Stimulated activated CD4-positive, alpha-beta T cell treated with anti-CD3 and anti-CD28 coated beads, Interleukin-2, amount 100 ng/mL, for 48 hours (primary cell): ENCODE measurements at places on chromosomes 11 and 22.

DNA sequence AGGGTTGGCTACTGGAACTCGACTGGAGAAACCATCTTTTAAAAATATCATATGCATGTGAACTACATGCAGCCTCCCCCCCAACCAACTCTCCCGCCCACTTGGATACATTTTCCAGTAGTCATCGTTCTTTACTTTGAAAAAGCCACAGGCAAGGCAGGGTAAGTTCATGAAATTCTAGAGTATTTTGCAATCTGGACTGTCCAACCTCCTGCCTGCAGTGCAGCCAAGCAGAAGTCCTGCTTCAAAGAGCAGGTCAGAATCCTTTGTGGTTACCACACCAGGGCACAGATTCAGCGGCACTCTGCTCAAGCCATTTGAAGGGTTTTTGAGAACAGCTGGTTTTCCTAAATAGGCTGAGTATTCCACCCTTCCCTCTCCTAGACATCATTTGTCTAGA is 12.1 kb downstream of the ELF5 start:
- DNase-seq, result no peak

GRCh38 chr11:97645736-97646135 is 1255.9 kb downstream of the JRKL start:
- no peak for DNase-seq

DNA sequence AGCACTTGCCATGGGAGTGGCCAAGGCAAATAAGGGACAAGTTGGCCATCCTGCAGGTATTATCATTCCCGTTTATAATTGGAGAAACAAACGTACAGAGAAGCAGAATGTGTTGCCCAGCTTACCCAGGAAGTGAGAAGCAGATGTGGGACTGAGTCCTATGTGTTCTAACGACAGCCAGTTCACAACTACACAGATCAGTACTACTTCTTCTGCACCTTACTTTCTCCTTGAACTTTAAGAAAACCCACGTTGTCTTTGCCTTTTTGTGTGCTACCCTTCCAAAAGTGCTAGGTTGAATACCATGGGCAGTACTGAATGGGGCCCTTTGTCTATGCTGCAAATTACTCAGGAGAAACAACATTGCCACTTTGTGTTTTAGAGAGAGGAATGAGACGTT is 62.8 kb upstream of the BLID start:
- DNase-seq, result no peak

DNA sequence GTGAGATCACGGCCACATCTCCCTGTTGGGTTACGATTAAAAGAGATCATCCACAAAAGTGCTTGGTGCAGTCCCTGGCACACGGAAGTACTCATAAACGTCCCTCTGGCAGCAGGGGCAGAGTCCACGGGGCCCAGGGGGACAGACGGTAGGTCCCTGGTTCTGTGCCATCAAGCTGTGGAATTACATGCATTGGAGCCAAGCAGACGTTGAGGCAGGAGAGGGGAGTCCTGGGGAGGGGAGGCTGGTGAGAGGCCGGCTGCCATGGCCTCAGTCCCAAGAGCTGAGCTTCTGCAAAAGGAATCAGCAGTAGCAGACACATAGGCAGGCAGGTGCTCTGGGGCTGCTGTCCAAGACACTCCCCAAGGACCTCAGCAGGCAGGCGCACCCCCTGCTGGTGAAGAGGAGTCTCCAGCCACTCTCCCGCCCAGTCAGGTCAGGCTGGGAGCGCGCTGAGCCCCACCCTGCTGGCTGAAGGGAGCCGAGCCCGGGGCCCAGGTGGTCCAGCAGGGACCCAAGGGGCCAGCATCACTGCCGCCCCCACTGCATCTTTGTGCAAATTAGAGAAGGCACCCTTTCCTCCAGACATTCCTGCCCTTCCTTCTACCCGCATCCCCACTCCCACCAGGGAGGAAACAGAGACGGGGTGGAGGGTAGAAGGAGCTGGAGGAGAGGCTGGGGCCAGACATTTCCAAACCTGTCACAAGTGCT is 7.6 kb upstream of the KCTD17 start:
- DNase-seq, result peak; percentile 37

- no peak for DNase-seq
These were observed 16.4 kb upstream of the AMOTL1 start for GRCh38 chr11:94751786-94752185.

DNA sequence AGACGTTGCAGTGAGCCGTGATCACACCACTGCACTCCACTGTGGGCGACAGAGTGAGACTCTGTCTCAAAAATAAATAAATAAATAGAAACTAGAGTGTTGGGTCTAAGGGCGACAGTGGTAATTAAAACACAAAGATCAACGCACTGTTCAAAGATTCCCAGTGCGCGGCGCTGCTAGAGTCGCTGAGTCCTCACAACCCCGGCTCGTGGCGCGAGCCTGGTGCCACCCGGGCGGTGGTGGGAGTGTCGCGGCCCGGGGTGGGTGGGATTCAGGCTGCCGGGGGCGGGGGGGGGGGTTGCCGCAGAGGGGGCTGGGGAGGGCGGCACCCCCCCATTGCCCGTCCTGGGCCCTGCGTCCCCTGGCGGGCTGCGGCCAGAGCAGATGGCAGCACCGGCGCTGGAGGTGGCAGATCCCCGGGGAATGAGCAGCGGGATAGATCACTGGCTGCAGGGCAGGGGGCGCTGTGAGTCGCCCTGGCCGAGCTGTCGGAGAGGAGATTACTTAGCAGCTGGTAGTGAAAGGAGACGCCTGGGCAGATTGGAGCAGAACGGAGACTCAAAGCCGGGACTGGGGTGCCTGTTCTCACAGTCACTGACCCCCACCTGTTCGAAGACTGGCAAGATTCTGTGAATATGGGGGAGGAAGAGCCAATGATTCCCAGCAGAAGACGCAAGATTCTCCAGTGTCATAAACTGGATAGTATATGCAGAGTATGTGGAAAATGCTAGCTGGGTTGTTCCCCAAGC is 30.2 kb upstream of the APOBEC3A start:
- DNase-seq, result peak; percentile 54

- DNase-seq, result no peak
These were observed 8.4 kb downstream of the MSANTD2 start for GRCh38 chr11:124791626-124792341.

- no peak for DNase-seq
These were observed 21.6 kb downstream of the AAMDC start for GRCh38 chr11:77842441-77843121.

GRCh38 chr22:42608823-42609361 is 5.8 kb downstream of the POLDIP3 start:
- DNase-seq, result no peak

GRCh38 chr11:35912883-35913624 is 30.8 kb upstream of the LDLRAD3 start:
- DNase-seq, result no peak

GRCh38 chr11:19642185-19643158 is 70.2 kb upstream of the NAV2 start:
- DNase-seq, result no peak

DNA sequence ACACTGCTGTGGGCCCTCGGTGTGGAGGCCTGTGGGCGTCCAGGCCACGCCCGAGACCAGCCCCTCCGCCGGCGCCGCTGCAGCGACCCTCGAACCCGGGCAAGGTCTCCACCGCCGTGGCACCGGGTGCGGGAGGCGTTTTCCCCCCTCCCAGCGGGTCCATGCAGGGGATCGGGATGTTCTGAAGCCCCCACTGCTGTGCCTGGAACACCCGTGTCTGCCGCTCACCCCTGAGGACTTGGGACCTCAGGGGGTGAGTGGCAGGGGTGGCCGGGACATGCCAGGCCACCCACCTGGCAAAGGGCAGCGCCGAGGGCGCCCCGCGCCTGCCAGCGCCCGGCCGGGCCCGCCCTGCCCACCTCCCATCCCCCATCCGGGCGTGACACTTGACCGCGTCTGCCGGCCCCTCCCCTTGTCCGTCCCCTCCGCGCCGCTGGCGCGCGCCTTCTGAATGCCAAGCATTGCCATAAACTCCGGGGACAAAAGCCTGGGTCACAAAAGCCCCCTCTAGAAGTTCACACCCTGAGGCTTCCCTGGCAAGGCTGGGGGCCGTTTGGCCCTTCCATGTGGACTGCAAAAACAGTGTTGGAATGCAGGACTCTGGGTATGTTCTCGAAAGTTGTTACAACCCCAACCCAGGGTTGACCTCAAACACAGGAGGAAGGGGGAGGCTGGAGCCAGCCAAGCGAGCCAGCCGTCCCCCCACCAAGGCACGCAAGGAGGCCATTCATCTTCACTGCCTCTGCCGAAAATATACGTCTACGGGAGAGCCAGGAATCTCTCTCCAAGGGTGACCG is 819 bp upstream of the KCNQ1OT1 start:
- DNase-seq, result peak; percentile 13

DNA sequence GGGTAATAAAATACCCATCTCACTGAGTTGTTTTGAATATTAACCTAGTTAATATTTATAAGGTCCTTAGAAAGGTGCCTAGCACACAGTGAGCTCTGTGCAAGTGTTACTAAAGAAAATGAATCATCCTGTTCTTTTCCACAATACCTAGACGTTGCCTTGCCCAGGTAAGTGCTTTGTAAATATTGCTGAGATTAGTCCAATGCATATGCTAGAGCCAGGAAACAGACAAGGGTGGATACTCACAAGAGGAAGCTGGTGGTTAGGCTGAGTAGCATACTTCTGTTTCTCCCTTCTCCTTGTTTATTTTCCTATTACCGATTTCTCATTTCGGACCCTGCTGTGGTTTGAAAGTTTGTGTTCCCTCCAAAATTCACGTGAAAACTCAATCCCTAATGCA is 58.1 kb upstream of the BARX2 start:
- no peak for DNase-seq

GRCh38 chr22:39439170-39439569 is 17.6 kb upstream of the MGAT3 start:
- DNase-seq, result no peak

DNA sequence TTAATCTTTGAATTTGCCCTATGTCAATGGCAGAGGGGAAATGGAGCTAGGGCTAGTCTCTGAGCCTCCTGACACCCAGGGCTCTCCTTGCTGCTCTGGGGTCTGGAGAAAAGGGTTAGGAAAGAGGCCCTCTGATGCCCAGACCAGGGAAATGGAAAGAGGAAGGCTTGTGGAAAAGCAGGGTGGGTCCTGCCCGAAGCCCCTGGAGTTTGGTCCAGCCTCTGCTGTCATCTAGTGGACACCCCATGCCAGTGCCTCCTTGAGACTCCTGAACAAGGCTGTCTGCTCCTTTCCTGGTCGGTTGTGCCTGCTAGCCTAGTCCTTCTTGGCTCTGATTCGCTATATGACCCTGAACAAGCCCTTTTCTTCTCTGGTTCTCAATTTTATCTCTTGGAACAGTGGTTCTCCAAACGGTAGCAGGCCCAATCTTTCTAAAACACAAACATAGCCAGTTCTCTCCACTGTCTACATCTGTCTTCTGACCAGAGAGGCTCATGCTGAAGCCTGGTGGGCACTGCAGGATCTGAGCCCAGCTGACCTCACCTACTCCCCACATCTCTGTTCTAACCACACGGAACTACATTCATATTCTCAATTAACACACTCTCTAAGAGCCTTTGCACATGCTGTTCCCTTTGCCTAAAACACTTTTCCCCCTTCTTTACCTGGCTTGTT is 8.8 kb upstream of the PLA2G3 start:
- DNase-seq, result peak; percentile 23

GRCh38 chr11:94750319-94751217 is 17.6 kb upstream of the AMOTL1 start:
- no peak for DNase-seq

GRCh38 chr11:35458846-35459245 is 39.5 kb upstream of the SLC1A2 start:
- DNase-seq, result no peak

DNA sequence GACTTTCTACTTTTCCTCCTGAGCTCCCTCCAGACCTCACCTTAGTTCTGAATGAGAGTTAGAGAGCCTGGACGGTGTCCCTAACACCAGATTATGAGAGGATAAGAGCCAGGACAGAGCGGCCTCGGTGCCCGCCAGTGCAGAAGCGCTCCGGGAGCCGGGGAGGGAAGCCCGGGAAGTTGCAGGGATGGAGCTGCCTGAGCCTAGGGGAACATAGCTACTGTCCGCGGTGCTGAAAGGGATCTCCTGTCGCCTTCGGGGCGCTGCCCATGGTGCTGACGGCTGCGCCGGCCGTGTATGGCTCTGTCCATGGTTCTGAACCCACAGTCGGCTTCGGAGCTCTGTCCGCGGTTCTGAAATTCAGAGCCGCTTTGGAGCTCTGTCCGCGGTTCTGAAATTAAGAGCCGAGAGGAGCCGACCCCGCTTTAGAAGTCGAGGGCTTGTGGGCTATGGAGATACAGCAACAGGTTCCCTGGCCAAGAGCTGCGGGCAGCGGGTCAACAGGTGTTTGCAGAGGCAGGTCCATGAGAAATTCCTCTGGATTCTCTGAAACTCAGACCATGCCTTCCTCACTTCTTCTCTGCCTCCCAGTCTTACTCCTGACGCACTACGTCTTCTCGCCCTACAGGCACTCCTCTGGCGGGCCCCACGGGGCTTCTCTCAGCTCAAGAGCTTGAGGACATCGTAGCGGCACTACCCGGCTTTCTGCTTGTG is 814 bp downstream of the NPAS4 start:
- peak; percentile 93 for DNase-seq

DNA sequence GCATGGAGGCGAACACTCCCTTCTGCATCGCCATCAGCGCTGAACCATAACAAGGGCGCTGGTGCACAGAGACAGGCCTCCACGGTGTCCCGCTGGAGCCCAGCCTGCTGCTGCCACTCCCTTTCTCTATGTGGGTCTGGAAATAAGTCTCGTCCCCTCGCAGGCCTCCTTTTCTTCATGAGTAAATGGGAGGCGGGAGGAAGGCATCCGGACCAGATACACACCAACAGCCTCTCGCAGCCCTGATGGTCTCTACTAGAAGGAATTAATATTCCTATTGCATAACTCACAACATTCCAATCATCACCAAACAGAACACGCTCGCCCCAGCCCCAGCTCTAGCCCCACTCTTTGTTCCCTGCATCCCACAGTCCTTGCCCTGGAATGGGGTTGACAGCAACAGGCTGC is 14.9 kb downstream of the RASD2 start:
- DNase-seq, result no peak

DNA sequence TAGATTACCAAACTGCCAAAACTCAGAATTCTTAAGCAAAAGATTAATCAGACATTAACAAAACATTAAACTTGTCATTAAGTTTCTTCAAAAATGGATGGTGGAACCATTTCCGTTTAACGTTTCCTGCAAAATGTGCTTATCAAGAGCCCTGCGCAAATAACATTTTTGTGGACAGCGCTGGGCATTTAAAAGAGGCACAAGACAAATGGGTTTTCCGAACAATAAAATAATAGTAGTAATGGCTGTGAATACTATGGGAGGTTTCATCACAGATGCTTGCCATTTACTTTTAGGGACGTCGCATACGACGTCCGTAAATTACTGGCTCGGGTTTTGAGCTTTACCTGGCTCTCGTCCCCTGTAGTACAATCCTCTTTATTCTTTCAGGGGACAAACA is 1.1 kb downstream of the NPAT start:
- DNase-seq, result no peak

DNA sequence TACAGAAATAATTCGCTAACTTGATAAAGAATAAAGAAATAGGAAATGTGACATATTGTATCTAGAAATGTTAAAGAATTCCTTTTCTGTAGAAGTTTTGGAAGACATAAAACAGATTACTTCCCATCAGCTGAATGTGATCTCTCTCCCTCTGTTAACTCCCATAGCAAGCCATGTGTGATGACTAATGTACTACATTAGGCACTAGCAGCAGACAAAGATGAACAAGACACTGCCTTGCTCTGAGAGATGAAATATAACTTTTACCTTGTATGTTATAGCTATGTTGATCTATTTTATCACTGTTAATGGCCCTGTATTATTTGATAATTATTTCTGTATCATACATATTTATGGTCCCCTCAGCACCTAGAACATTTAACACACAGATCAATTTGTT is 817.2 kb downstream of the LRRC4C start:
- DNase-seq, result no peak

- no peak for DNase-seq
These were observed 817.0 kb downstream of the NTM start for GRCh38 chr11:132187386-132187785.

GRCh38 chr11:22304337-22304961 is 33.7 kb upstream of the SLC17A6 start:
- DNase-seq, result no peak
